ENCODE measurements at places on chromosomes 7 and 10.
A peak's percentile ranks its signal among the peaks of the same experiment; 100 is the strongest.

- peak; percentile 81 for DNase-seq
Observed at GRCh38 chr7:64313740-64314491, at the start of gene ZNF736. TSS of gene ZNF736 (plus strand) at chr7:64313961. CDS start at chr7:64314151, 190 bp downstream.

DNA sequence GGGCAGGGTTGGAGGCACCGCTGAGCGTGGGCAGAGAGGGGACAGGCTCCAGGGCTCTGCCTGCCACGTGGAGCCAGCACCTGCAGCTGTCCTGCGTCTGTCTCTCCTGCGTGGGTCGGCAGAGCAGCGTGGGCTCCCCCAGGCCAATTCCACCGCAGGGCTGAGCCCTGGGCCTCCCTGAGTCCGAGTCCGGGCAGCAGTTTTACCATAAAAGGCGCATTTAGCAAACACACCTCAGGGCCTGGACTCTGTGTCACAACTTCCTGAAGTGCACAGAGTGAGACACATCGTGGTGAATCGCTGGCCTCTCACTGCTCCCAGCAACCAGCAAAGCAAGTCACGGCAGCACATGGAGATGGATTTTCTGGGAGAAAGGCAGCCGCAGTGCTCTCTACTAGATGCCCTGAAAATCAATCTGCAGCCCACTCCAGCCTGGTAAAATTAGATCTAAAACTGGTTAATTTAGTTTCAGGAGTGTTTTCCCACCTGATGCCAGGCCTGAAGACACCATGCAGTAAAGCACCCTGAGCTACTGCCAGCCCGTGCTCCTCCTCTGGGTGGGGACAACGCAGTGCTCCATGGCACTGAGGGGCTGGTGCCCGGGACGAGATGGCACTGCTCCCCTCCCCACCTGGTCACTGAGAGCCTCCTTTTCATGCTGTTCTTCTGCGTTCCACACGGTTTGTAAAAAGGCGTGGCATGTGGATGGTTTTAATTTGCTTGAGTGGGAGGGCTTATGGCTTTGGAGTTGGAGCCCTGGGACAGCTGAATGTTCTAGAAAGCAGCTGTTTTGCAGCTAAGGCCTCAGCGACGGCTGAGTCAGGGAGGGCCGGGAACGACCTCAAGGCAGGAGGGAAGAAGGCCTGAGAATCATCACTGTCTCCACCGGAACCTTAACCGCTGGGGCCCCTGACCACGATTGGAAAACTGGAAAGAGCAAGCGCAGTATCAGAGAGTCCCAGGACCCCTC is 336.9 kb downstream of the ADARB2 start:
- no peak for DNase-seq

DNA sequence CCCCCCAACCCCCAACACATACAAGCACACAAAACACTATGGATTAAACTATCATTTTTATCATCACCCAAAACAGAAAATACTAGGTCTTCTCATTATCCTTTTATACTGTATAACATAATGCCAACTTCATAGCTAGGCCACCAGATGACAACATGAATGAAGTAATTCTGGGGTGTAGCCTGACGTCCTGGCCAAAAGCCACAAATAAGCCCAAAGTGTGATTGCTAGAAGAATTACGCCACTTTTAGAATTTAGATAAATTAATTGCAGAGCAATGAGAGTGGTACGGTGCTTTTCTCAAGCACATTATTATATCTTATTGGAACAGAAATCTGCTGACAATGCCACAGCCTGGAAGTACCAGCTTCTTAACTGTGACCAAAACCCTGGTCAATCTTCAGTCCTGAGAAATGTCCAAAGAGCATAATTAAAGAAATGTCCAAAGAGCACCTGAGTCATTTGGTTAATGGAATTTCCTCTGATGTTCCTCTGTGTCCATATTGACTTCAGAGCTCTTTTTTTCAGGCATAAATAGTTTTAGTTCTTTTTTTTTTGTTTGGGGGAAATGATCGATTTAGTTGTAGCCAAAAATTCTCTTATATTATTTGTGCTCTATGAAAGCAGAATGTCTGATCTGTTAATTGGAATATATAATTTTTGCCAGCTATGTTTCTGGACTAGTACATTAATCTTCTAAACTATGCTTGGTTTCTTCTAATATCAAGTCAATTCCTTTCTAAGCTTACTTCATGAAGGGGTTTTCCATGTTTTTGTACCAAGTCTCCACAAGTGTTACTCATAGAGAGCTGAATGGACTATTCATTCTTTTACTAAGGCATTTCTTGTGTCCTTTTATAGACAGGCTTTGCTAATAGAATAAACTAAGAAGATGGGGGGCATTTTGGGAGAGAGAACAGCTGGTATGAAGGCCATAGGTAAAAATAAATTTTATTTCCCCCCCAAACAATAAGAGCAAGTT is 233.4 kb upstream of the SLC26A5 start:
- no peak for DNase-seq

DNA sequence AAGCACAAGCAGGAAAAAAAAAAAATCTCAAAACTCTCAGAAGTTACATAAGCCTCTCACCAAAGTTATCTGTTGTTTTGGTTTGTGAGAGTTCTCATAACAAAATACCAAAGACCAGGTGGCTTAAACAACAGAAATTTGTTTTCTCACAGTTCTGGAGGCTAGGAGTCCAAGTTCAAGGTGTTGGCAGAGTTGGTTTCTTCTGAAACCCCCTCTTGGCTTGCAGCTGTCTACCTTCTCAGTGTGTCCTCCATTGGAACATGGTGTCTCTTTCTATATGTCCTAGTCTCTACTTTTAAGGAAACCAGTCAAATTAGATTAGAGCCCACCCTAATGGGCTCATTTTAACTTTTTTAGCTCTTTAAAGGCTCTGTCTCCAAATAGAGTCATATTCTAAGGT is 44.9 kb downstream of the TNKS2 start:
- DNase-seq = no peak

GRCh38 chr7:20217193-20217948 is at the start of gene MACC1:
TSS of gene MACC1 (minus strand) at chr7:20217384. CDS start at chr7:20161862, 55,522 bp downstream.
- DNase-seq = no peak

DNA sequence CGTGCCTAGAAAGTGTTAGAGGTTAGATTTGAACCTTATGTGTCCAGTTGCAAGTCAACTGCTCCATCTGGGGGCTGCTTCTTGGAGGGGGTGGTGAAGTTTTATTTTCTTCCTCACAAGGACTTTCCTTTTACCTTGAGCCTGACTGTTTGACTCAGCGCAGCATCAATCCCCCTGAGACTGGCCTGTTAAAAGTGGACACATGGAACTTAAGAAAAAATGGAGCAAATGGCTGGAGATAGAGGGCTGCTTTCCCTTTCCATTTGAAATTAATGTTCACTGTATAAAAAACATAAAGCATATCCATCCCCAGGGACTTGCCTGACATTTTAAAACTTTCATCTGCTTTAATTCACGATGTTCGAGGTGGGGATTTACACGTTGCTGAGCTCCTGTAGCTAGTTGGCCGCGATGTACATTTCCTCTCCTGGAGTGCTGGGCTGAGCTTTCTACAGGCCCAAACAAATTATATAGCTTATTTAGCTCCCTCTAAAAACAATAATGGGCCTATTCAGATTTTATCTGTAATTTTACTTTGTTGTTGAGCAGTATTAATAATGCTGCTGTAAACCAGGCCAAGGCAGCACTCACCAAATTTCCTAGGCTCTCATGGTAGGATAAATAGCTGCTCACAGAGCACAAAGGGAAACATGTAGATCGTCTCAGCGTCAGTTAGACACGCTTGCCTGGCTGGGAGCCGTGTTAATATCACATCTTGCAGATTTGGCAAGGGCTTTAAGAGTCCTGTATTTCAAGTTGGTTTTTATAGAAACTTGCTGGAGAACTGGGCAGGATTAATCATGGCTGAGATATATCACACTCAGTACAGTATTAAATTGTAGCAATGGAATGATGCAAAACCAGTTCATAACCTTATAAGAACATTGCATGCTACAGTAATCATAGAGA is 251.5 kb downstream of the LRMDA start:
- no peak for DNase-seq

DNA sequence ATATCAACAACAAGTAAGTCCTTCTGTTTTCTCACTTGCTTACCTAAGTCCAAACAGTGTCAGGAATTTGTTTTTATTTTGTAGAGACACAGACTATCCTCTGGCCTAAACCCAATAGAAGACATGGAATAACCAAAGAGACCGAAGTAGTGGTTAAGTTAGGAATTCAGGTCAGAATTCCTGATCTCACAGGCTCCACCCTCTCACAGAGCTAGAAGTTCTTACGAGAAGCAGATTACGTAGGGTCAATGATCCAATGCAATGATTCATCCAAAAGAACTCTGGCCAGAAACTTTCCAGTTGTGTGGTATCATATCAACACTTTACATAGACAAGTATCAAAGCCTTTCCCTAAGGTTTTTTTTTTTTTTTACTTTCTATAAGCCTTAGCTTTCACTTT is 73.8 kb downstream of the IQUB start:
- no peak for DNase-seq

GRCh38 chr10:99768556-99768955 is 13.9 kb upstream of the ABCC2 start:
- DNase-seq = no peak

DNA sequence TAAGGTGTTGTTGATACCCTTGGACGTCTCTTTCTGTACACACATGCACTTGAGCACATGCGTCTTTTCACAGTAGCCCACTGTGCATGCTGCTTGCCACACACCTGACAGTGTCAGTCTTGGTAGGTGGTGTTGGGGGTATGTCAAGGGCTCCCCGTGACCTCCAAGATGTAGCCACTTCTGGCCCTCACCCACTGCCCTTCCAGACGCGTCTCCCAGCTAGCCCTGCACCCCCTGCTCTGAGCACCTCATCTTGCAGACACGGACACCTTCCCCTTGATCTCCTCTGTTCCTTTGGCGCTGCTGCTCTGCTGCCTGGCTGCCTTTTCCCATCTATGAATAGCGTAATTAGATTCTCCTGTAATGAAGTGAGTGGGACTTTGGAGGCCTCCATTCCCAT is 75.2 kb upstream of the TNS3 start:
- no peak for DNase-seq

DNA sequence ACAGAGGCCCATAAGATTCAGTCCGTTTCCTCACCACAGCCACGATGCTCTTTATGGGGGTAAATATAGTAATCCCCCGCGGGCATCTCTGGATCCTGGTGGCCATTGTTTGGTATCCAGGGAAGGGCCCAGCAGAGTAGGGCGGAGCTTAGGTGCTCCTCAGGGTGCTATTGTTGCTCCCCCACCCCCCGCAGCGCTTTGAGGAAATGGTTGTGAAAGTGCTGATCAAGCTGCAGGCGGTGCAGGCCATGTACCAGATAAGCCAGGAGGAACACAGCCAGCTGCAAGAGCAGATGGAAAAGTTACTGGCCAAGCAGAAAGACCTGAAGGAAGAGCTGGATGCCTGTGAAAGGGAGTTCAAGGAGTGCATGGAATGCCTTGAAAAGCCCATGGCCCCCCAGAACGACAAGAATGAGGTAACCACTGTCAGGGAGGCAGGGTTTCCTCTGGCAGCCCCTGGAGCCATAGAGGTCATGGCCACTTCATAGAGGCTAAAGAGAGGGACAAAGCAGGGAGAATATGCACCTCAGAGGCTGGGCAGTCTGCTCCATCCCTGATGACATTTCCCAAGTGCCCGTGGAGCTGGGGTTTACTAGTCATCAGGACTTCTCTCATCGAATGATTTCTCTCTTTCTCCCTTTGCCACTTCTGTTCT is 17.6 kb upstream of the FLNC start:
- no peak for DNase-seq

DNA sequence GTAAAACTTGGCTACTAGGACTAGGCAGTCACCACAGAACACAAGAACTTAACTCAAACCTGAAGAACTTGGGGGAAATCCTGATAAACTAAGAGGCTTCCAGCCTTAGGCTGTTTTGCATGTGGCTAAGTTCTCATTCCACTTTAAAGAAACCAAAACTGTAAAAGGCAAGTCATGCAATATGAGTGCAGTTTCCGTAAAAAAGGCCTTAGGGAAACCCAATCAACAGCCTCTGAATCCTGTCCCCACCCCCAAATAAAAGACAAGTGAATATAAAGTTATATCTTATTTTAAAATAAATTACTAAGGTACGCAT is 95.1 kb downstream of the USP6NL start:
- DNase-seq = no peak

DNA sequence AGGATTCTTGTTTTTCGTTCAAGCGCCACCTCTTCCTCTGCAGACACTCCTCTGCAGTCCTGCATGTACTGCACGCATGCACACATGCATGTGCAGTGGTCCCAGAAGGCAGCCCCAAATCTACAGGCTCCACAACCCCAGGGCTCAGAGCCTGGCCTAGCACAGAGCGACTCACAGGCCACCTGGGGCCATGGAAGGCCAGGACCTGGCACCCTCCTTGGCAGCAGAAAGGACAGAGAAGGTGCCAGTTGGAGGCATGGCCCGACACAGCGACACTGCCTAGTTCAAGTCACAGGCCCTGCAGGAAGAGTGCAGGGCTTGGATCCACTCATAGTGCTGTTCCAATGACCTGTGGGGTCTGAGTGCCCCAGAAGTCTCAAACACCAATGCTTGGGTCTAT is 48.7 kb upstream of the RET start:
- no peak for DNase-seq

GRCh38 chr10:92124616-92125143 is 166.2 kb downstream of the CPEB3 start:
- DNase-seq = no peak

DNA sequence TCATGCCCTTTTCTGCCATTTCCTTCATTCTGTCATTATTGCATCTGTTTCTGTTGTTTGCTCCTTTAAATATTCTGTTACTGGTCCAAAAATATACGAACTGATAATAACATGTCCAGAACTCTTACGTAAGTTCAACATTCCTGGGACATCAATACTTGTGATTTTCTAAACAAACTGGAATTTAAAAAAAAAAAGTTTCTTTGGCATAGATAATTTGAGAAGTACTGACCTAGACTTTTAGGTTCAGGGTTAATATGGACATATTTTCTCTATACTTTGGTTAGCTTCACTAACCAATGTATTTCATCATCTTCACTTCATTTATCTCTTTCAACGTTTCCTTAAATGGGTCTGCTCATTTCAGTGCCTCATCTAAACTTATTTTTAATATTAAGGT is 147.3 kb downstream of the JMJD1C start:
- no peak for DNase-seq

DNA sequence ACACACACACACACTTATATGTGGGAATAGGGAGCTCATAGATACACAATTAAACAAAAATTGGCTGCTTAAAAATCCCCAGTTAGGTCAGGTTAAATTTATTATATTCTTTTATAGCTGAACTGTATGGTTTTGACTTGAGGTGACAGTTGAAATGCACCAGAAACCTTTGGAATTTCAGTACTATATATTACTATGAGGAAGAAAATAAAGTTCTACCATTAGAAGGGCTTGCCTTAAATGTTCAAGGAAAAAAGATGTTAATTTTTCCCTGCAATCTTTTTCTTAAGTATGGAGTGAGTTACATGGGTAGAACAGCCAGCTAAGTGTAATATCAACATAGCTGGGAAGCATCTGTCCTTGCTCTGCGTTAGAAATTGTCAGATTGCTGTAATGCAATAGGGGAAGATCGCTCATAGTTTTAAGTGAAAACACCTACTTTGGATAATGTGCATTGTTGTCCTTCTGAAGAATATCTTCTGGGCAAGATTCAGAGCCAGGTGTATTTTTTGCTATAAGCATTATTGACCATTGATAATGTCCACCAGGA is 415.8 kb upstream of the MKI67 start:
- DNase-seq = no peak

Data from effector CD8-positive, alpha-beta T cell (primary cell).